H54 (cell line): ENCODE measurements at places on chromosomes 11 and 22.

DNA sequence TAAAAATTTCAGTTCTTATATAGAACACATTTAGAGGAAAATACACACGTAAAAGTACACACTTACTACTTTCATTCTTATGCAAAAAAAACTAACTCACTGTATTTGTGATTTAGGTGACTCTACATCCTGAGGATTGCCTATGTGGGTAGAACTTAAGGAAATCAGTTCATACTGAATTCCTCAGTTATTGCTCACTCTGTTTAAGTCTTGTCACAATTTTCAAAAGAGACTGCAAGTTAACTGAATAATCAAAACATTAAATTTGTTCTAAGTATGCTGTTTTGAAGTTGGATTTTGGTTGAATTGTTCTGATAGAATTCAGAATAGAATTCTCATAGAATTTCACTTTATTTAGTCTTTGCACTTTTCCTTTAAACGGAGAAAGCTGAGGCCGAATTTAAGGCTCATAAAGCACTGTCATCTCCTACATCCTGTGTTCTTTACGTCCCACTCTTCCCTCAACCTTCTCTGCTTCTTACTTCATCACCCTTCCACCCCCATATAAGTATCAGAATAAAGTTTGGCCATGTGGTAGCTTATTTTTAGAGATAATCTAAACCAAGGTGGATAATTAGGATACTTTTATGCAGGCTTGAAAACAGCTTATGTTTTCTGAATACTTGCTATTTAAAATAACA lies 59.8 kb downstream of the APOL5 start:
- no peak for DNase-seq

- DNase-seq, result no peak
Measured at GRCh38 chr11:126329644-126330211, 25.8 kb upstream of the ST3GAL4 start.

DNA sequence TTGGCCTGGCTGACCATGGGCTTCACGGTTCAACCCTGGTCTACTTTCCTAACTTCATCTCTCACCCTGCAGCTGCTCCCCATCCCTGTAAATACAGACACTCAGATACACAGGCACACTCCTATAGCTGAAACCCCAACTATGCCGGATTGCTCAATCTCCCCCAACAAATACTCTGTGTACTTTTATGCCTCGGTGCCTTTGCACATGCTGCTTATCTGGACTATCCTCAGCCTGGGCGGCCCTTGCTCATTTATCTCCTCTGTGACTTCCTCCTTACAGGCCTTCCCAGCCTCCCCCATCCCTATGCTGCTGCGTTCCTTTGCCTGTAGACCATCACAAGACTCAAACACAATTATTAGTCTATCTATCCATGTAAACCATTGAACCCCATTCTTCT lies 76.6 kb downstream of the PKNOX2 start:
- no peak for DNase-seq

GRCh38 chr11:70233511-70233934 lies 30.4 kb downstream of the FADD start:
- DNase-seq, result peak; percentile 75

DNA sequence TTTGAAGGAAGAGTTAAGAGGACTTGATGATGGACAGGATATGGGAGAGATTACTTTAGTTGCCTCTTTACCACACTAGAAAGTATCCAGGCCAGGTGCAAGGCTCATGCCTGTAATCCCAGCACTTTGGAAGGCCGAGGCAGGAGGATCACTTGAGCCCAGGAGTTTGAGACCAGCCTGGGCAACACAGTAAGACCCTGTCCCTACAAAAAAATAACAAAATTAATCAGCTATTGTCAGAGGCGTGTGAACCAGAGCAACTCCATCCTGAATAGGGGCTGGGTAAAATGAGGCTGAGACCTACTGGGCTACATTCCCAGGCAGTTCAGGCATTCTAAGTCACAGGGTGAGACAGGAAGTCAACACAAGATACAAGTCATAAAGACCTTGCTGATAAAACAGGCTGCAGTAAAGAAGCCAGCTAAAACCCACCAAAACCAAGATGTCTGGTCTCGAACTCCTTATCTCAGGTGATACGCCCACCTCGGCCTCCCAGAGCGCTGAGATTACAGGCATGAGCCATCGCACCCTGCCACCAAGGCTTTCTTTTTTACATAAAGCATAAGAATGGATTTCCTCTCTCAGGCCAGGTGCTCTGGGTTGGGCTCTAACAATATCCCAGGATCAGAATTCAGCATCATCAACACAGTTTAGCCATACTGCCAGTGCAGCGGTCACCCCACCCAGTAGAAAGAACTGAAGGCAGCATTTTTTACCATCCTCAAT lies 17.8 kb downstream of the PI4KA start:
- no peak for DNase-seq

GRCh38 chr11:75383246-75383645 lies 16.1 kb upstream of the RPS3 start:
- peak; percentile 48 for DNase-seq

DNA sequence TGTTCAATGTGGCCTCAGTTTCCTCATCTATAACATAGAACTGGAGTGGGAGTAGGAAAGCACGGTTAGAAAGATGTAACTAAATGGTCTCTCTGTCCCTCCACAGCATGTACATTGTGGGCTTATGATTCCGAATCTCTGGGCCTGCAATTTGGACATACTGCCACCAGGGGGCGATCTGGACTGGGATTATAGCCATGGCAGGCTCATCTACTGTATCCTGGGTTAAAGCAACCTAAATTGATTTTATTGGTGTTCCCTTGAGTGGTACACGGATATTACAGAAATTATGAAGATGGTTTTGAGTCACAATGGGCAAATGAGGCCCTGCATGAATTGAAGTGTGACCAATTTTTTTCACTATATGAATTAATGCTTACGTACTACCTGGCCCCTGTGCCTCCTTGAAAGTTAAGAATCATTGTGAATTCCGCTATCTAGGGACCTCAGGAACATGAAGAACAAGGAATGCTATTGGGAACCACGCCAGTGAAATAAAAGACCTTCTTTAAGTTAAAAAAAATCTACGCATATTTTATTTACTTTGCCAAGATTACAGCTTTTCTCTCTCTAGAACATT lies 32.9 kb downstream of the TST start:
- DNase-seq, result no peak
